Immature natural killer cell (primary cell): ENCODE measurements at places on chromosomes 3 and 15.
A peak's percentile ranks its signal among the peaks of the same experiment; 100 is the strongest.

GRCh38 chr3:45911511-45912226 is 25.3 kb downstream of the CCR9 start:
- peaks cover 98% of the 10 kb centered on the region for H3K4me1 ChIP-seq
- DNase-seq = peak; percentile 39
- H3K27ac ChIP-seq = peak overlapping the region; percentile 71
- H3K36me3 ChIP-seq = peaks cover 32% of the 10 kb centered on the region
- H3K4me3 ChIP-seq = peak overlapping the region; percentile 72
- peaks cover 21% of the 10 kb centered on the region for H3K27me3 ChIP-seq

- H3K36me3 ChIP-seq = no peaks in the 10 kb centered on the region
- H3K27me3 ChIP-seq = no peaks in the 10 kb centered on the region
- H3K4me1 ChIP-seq = peaks cover 84% of the 10 kb centered on the region
These were observed 7.8 kb downstream of the LRCH3 start for GRCh38 chr3:197798863-197799262.

- H3K27me3 ChIP-seq = no peaks in the 10 kb centered on the region
- no peaks in the 10 kb centered on the region for H3K4me1 ChIP-seq
- H3K27ac ChIP-seq = no peak overlapping the region
- no peaks in the 10 kb centered on the region for H3K36me3 ChIP-seq
These were observed 58.7 kb upstream of the ACAN start for GRCh38 chr15:88744548-88745020.

GRCh38 chr3:32436816-32437189 is 45.1 kb downstream of the CMTM7 start:
- no peak overlapping the region for H3K4me3 ChIP-seq
- no peak for DNase-seq
- no peak overlapping the region for H3K27ac ChIP-seq
- peaks cover 1% of the 10 kb centered on the region for H3K27me3 ChIP-seq
- H3K36me3 ChIP-seq = no peaks in the 10 kb centered on the region
- peaks cover 25% of the 10 kb centered on the region for H3K4me1 ChIP-seq

DNA sequence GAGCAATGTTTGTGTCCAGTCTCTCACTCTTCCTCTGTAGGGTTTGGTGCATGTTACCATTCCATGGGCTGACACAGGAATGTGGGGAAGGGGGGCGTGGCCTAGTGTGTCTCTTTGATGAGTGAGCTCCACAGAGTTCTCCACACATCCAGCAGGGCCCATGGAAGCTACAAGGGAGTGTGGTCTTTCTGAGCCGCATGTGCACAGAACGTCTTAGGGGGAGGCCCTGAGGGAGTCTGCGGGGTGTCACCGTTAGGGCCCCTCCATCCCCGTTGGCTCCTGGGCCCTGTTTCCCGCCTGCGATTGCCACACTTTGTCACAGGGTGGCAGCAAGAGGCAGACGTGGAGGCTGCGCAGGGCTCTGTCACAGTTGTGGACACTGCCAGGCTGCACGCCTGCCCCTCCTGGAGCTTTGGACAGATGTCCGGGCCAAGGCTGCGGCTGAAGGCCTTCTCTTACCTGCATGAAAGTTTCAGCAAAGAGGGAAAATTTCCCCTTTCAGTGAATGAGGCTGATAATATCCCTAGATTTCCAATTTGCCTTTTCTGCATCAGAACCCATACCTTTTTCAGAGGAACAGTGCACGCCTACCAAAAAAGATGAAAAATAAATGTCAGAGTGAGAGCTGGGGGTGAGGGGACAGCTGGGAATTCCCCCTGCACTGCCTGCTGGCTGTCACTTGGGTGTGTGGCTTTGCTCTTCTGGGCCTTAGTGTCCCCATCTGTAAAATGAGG is 24.3 kb downstream of the CACNA2D3 start:
- no peak overlapping the region for H3K4me3 ChIP-seq
- H3K27me3 ChIP-seq = peaks cover 2% of the 10 kb centered on the region
- H3K4me1 ChIP-seq = no peaks in the 10 kb centered on the region
- no peaks in the 10 kb centered on the region for H3K36me3 ChIP-seq

DNA sequence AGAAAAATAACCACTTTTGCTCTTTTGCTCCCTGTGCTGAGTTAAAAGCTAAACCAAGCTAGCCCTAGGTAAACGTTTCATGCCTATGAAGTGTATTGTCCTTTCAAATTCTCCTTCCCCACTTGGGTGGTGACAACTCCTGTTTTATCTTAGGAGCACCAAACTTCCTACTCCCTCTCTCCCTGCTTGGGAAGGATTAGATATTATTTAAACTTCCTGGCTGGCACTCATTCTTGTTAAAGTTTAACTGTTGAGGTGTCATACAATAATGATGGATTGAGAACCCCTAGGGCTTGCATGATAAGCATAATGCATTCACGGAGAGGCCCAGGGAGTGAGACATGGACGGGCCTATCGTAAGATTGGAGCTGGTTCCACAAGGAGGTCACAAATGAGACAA is 29.5 kb downstream of the B4GALT4 start:
- no peaks in the 10 kb centered on the region for H3K27me3 ChIP-seq
- H3K4me1 ChIP-seq = peaks cover 28% of the 10 kb centered on the region
- no peak overlapping the region for H3K27ac ChIP-seq
- H3K4me3 ChIP-seq = no peak overlapping the region
- H3K36me3 ChIP-seq = peaks cover 64% of the 10 kb centered on the region

GRCh38 chr3:89234620-89235019 is 127.2 kb downstream of the EPHA3 start:
- no peaks in the 10 kb centered on the region for H3K27me3 ChIP-seq
- no peak overlapping the region for H3K27ac ChIP-seq
- H3K36me3 ChIP-seq = no peaks in the 10 kb centered on the region
- H3K4me3 ChIP-seq = no peak overlapping the region

DNA sequence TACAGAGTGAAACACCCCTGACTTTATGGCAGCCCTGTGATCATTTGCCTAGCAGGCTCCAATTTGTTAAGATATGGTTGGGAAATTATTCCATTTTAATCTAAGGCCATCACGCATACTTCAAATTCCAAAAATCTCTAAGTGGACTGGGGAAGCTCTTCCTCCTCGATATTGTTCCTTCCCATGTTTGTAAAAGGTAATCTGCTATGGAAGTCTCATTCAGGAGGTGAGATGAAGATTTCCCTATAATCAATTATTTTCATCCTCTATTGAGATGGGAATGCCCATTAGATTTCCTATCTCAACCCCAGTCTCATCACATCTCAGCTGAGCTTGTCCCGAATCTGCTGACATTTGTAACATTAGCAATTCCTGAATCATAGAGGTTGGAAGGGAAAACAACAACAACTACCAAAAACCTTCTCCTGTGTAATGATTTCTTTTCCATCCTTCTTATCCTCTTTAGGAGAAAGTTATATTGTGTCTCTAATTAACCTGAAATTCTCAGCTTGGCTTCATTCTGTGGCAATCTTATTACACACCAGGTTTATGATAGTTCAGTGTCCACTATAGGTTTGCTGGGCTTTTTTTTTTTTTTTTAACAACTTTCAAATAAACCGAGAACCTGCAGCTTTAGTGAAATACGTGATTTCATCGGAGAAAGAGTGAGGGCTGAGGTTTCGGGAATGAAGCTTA is 2.2 kb upstream of the NR2F2 start:
- no peak overlapping the region for H3K4me3 ChIP-seq
- DNase-seq = no peak
- H3K27me3 ChIP-seq = peaks cover 70% of the 10 kb centered on the region
- peaks cover 32% of the 10 kb centered on the region for H3K4me1 ChIP-seq
- H3K27ac ChIP-seq = no peak overlapping the region

DNA sequence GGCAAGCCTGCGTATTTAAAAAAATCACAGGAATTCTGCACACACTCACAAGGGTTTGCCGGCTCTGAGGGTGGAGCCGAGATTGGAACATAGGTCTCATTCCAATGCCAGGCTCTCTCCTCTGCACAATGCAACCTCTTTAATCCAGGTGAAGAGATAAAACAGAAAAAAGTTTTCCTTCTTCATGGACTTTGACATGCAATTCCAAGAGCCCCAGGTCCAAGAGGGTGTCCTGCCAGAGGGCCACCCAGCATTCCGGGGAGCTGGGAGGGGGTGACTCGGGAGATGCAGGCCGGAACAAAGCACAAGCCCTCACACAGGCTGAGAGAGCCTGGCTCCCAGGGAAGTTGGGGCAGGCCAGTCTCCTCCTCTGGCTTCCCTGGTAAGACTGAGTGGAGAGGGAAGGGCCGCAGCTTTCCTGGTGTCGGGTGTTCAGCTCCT is 6.7 kb upstream of the SLC12A8 start:
- DNase-seq = no peak
- no peaks in the 10 kb centered on the region for H3K36me3 ChIP-seq
- no peak overlapping the region for H3K4me3 ChIP-seq
- H3K27ac ChIP-seq = no peak overlapping the region
- peaks cover 31% of the 10 kb centered on the region for H3K4me1 ChIP-seq

GRCh38 chr3:62128051-62128450 is 245.3 kb downstream of the FEZF2 start:
- DNase-seq = no peak
- peaks cover 3% of the 10 kb centered on the region for H3K27me3 ChIP-seq
- no peak overlapping the region for H3K27ac ChIP-seq
- no peaks in the 10 kb centered on the region for H3K36me3 ChIP-seq
- H3K4me3 ChIP-seq = no peak overlapping the region
- no peaks in the 10 kb centered on the region for H3K4me1 ChIP-seq

DNA sequence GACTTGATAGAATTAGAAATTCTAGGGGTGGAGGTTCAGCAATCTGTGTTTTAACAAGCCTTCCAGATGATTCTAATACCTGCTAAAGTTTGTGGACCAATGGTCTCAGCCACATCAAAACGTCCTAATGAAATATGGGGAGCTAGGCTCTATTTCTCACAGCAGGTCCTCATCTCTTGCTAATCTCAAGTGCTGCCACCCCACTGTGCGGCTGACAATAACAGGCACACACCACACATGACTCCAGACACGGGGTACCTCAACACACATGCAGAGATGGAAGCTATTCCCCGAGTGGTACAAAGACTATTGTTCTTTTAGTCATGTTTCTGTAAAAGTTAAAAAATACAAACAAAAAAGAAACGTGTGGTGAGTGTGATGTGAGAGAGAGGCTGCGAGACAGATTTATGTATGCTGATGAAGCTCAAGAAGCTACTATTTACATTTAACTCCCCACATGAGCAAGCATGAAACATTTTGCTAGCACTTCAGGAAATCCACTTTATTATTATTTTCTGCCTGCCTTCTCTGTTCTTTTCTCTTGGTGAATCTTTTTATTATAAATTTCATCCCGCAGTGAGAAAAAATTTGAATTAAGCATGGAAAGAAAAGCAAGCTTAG is 405.6 kb downstream of the MAGI1 start:
- no peak overlapping the region for H3K27ac ChIP-seq
- no peaks in the 10 kb centered on the region for H3K36me3 ChIP-seq
- H3K27me3 ChIP-seq = no peaks in the 10 kb centered on the region
- no peaks in the 10 kb centered on the region for H3K4me1 ChIP-seq

- H3K4me3 ChIP-seq = no peak overlapping the region
- H3K4me1 ChIP-seq = no peaks in the 10 kb centered on the region
- H3K36me3 ChIP-seq = peaks cover 4% of the 10 kb centered on the region
- H3K27ac ChIP-seq = no peak overlapping the region
These were observed 2.4 kb downstream of the SLC28A2 start for GRCh38 chr15:45254405-45254804.

DNA sequence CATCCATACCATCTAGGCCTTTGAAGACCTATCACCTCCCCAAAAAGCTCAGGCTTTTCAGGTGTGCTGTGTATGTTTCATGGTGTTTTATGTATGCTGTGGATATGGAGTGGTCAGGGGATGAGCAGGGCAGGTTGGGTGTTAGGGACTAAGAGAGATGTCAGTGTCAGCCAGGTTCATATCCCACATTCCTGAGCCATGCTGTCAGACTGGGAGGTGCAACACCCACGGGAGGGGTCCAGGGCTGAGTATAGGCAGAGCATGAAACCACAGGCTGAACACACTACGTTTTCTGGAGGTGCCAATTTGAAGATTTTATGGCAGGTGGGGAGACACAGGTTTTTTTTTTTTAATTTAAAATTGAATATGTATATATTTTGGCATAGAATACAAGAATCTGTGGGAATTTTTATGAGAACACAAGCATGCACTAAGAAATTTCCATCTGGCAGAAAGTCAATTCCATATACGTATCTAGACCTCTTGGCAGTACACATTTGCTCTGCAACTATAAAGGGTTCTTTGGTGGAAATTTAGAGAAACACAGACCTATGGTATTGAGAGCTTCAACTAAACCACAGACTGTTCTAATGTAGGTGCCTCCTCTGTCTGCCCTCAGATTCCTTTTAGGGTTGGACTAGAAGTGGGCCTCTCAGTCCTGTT is 101.9 kb upstream of the RNU6-1 start:
- H3K27me3 ChIP-seq = no peaks in the 10 kb centered on the region
- H3K27ac ChIP-seq = no peak overlapping the region
- H3K36me3 ChIP-seq = no peaks in the 10 kb centered on the region
- no peak for DNase-seq
- H3K4me1 ChIP-seq = no peaks in the 10 kb centered on the region

- DNase-seq = no peak
- H3K27ac ChIP-seq = no peak overlapping the region
- H3K4me1 ChIP-seq = no peaks in the 10 kb centered on the region
- no peak overlapping the region for H3K4me3 ChIP-seq
- no peaks in the 10 kb centered on the region for H3K36me3 ChIP-seq
These were observed 252.8 kb downstream of the NTRK3 start for GRCh38 chr15:88003541-88004327.

GRCh38 chr3:162684260-162684659 is 1187.7 kb downstream of the OTOL1 start:
- no peaks in the 10 kb centered on the region for H3K4me1 ChIP-seq
- no peaks in the 10 kb centered on the region for H3K36me3 ChIP-seq
- H3K4me3 ChIP-seq = no peak overlapping the region
- DNase-seq = no peak

DNA sequence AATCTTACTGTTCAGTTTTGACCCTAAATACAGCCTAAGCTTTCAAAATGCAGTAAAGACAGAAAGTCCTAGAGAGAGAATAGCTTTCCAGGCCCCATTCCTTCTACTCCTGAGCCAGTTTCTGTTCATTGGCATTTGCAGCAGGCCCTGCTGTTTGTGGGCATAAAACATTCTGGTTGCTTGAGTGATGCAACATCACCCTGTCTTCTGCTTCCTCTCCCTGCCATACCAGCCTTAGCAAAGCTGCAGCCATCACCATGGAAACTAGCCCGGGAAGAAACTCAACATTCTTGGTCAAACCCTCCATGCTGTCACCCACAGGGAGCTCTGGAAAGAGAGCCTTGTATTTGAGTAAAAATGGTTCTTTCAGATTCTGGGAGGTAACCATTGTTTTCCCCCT is 325.7 kb downstream of the MAGI1 start:
- no peak overlapping the region for H3K27ac ChIP-seq
- H3K4me1 ChIP-seq = no peaks in the 10 kb centered on the region
- H3K27me3 ChIP-seq = peaks cover 2% of the 10 kb centered on the region
- DNase-seq = no peak
- no peak overlapping the region for H3K4me3 ChIP-seq

- no peak overlapping the region for H3K4me3 ChIP-seq
- no peak overlapping the region for H3K27ac ChIP-seq
- H3K4me1 ChIP-seq = no peaks in the 10 kb centered on the region
These were observed 404.4 kb upstream of the KCNMB2 start for GRCh38 chr3:178131801-178132200.

GRCh38 chr3:186680869-186681268 is 15.1 kb downstream of the HRG start:
- no peak overlapping the region for H3K27ac ChIP-seq
- H3K4me1 ChIP-seq = peaks cover 34% of the 10 kb centered on the region
- H3K4me3 ChIP-seq = no peak overlapping the region
- H3K36me3 ChIP-seq = peaks cover 8% of the 10 kb centered on the region
- DNase-seq = no peak

GRCh38 chr3:194257916-194258668 is 93.0 kb downstream of the CPN2 start:
- no peak for DNase-seq
- H3K27ac ChIP-seq = no peak overlapping the region
